Activated T-cell treated with anti-CD3 and anti-CD28 coated beads, Interleukin-2, amount 50 U/mL, for 1 hour (primary cell): ENCODE measurements at places on chromosomes 3 and 15.
A peak's percentile ranks its signal among the peaks of the same experiment; 100 is the strongest.

GRCh38 chr15:42491539-42492225, 741 bp upstream of the ZNF106 start:
- no peak for DNase-seq

GRCh38 chr3:37918627-37919026, 56.9 kb downstream of the CTDSPL start:
- DNase-seq, result no peak

DNA sequence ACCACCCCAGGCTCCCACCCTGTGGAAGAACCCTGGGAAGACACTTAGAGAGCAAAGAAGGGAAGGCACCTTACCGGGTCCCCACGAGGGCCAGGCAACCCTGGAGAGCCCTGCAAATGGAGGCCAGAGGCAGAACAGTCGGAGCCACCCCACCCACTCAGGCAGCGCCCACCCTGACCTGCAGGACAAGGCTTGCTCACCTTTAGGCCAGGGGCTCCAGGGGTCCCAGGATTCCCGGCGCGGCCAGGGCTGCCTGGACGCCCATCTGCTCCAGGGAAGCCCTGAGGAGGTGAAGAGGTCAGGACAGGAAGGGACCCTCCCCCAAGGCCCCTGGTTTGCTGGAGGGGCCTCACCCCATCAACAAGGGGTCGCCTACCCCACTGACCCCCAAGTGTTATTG, 10.3 kb downstream of the COL7A1 start:
- no peak for DNase-seq

GRCh38 chr3:52004163-52004787, 8.6 kb upstream of the RPL29 start:
- DNase-seq, result no peak

DNA sequence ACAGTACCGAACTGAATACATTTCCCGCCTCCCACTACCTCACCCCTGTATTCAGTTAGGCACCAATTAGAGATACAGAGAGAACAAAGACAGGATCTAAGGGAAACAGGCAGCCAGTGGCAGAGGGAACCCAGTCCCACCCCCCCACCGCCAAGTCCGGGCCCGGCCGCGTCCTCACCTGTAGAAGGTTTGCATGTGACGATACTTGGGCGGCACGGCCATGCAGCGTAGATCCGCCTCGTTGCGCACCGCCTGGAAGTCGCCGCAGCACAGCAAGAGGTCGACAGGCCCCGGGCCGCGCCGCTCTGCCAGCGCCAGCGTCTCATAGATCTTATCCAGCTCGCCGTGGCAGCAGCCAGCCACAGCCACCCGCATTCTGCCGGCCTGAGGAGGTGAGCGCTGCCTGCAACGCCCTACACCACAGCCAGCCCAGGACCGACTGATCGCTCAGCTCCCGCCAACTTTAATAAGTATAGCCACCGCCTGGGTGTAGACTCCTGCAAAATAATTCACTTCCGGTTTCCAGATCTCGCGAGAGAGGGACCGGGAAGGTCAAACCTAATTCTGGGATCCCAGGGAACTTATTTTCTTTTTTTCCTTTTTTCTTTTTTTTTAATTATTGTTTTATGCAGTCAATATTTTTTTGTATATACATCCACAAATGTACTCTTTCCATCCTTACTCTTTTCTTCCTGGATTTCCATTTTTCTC, at the start of gene DBR1:
Gene DBR1, minus strand, starts transcription at position 501 of the 711 bp plus-strand sequence. Its CDS starts 126 bp downstream, at position 375.
- DNase-seq, result peak; percentile 77

DNA sequence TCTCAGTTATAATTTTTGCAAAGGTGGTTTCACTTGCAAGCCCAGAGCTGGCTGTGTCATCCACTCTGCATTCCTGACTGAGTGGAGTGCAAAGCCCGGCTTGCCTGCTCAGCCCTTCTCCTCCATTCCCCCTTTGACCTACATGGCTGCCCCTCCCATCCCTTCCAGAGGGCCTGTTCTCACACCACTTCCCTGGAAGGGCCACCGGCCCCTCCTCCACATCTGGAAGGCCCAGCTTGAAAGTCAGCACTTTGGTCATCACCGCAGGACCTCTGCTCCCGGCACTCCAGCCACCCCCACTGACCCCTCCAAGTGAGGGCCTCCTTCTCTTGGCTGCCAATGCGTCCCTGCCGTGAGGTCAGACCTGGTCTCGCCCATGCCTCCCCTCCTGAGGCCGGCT, 74.1 kb upstream of the RNF7 start:
- no peak for DNase-seq

DNA sequence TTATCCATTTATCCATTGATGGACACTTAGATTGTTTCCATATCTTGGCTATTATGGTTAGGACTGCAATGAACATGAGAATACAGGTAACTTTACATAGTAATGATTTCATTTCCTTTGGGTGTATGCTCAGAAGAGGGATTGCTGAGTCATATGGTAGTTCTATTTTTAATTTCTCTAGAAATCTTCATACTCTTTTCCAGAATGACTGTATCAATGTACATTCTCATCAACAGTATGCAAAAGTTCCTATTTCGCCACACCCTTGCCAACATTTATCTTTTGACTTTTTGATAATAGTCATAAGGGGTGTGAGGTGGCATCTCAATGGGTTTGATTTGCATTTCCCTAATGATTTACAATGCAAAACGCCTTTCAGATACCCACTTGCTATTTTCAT, 6.2 kb upstream of the NIPA1 start:
- DNase-seq, result no peak

GRCh38 chr3:110815008-110815583, 256.5 kb upstream of the NECTIN3 start:
- no peak for DNase-seq

GRCh38 chr3:43758592-43759225, 68.0 kb downstream of the ABHD5 start:
- no peak for DNase-seq

DNA sequence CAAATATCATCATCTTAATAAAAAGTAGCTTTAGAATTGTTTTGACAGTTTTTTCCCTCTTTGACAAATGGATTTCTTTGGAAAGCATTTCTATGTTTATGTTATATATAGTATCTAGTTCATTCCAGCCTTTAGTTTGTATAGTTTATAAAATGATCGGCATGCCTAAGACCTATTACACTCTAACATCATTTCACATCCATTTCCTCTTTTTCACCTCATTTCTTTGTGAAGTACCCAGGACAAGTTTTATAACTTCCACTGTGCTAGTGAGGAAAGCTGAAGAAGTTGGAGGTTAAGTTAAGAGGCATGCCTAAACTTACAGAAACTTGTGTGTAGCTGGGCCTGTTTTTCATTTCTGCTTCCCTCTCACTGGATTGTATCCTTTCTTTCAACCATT, 178.4 kb downstream of the TP63 start:
- DNase-seq, result no peak
